ENCODE measurements at places on chromosomes 6 and 20. TPM values are rescaled to one million over a fixed set of nuclear protein-coding genes. Genes with fewer than 3 reads are reported as not detected.

TSBP1 gene
- not detected for total RNA-seq

MTFR2 gene
- 4.5 TPM for total RNA-seq

GPX5 gene
- total RNA-seq = not detected

DSN1 gene
- 20.6 TPM for total RNA-seq

LINC00237 gene
- not detected for total RNA-seq

CD93 gene
- total RNA-seq = 553 TPM

MUC21 gene
- total RNA-seq = not detected

HEY2 gene
- total RNA-seq = 0.46 TPM

RALGAPB gene
- 27.1 TPM for total RNA-seq

PREX1 gene
- total RNA-seq = 115 TPM

TNFRSF6B gene
- total RNA-seq = 37.0 TPM

VGLL2 gene
- not detected for total RNA-seq

EYS gene
- total RNA-seq = not detected

ATP9A gene
- 31.1 TPM for total RNA-seq

ULBP3 gene
- total RNA-seq = 10.5 TPM

CLIC5 gene
- 0.07 TPM for total RNA-seq

DNA sequence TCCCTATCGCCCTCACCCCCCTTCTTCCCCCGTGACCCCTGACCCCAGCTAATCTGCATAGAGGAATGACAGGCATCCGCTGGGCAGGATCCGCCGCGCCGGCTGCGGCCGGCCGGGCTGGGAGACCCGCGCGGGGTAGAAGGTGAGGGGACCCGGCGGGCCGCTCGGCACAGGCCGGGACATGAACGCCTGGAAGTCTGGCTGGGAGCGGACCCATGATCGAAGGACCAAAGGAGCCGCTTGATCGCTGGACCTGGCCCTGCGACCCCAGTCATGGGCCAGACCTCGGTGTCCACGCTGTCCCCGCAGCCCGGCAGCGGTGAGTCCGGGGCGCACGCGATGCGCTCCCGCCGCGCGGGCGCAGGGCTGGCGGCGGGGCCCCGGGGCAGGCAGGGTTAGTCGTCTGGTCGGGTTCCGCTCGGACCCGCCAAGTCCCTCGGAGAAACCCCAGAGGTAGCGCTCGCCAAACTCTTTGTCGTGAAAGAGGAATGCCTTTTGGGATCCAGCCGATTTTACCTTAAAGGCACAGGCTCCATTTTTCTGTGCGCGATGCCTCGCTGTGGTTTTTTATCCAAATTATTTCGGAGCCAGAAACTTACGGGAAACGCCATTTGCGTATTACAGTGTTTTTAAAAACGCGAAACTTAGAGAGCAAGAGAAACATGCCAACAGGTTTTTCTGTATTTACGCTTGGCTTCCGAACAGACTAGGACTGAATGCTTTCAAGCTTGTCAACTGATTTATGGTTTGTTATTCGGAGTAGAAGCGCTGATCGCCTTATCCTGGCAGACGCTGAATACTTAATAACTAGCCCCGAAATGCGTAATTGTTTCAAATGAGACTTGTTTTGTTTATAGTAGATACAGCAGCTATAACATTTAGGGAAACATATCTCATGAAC is at the start of gene PHACTR2:
TSS of gene PHACTR2 (plus strand) at position 75 of the 901 bp plus-strand sequence. CDS start at position 274, 199 bp downstream.
- DNase-seq = peak; percentile 57

- DNase-seq = no peak
Measured at GRCh38 chr6:147040121-147040910, 163.9 kb upstream of the STXBP5 start.

DNA sequence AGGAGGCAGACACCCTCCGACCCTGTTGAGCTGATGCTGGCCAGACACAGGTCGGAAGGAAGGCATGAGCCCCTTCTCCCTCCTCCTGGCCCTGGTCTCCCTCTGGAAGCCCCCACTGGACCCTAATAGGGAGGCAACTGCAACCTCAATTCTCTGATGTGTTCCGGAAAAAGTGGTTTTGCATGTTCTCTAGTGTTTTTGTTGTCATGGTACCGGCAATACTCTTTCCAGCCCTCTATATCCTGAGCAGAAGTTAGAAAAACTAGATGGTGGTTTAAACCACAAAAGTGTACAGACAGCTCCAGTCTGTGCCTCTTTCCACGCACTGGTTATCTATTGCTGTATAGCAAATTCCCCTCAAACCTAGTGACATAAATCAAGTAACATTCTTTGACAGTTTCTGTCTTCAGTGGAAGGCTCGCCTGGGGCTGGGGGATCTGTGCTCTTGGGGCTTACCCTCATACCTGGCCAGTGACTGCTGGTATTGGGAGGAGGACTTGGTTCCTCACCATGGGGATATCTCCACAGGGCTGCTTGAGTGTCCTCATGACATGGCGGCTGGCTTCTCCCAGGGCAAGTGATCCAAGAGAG is 37.0 kb downstream of the SYTL3 start:
- no peak for DNase-seq

DNA sequence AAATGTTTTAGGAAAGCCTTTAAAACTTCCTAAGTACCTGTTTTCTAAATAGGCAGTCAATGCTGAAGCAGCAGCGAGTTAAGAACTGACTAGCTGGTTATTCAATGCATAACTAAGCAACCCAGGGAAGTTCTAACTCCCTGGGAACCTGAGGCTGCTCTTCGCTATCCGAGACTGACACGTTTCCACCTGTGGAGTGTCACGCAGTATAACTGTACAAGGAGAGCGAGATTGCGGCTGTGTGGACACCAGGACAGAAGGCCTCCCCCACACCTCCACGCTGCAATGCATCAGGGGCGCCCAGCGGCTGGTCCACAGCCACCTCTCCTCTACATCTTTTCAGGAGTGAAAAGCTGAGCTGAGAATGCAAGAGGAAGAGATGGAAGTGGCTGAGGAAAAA is 8.0 kb downstream of the PXDC1 start:
- no peak for DNase-seq

GRCh38 chr6:90173262-90173925 is 123.2 kb downstream of the BACH2 start:
- DNase-seq = no peak

- no peak for DNase-seq
Measured at GRCh38 chr6:98787435-98787834, 46.9 kb upstream of the POU3F2 start.

GRCh38 chr6:829656-830055 is 136.7 kb upstream of the EXOC2 start:
- DNase-seq = no peak

- no peak for DNase-seq
Measured at GRCh38 chr6:169774347-169774746, 22.9 kb downstream of the ERMARD start.

GRCh38 chr6:44185953-44186634 is 27.5 kb downstream of the CAPN11 start:
- no peak for DNase-seq

DNA sequence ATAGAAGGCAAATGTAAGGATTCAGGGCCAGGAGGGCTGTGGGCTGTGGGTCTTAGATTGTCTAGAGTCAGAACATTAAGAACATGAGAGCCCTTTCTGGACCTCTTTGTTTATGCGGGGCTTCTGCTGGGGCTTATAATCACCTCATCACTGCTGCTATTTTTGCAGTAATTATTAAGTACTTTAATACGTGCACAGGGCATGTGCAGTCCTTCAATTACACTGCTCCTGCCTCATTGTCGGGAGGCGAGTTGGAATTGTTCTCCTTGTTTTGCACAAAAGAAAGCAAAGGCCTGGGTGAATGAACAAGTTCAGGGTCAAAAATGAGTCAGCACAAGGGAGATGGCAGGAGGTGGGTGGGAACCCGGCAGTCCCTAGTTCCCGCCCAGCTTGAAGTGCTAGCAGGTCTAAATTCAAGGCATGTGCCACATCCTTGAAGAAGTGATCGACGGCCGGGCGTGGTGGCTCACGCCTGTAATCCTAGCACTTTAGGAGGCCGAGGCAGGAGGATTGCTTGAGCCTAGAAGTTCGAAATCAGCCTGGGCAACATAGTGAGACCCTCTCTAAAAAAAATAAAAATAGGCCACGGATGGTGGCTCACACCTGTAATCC is 34.4 kb upstream of the PTPN1 start:
- DNase-seq = no peak

DNA sequence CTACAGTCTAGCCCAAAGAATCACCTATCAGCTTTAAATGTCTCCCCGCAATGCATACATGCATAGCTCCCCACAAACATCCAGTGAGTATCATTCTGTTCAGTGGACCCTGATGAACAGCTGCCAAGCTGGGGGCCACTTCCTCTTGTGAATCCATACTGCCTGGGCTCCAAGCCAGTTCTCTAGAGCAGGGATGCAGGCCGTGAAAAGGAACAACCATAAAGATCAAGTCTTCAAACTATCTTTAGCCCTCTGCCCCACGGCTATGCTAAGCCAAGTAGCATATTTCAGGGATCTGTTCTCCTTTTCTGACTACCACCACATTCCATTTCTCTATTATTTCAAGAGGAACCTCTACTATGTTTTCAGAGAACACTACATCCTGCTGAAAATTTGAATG is 191.7 kb upstream of the BTBD3 start:
- DNase-seq = no peak

- DNase-seq = no peak
Measured at GRCh38 chr6:34386316-34387137, 5.9 kb downstream of the NUDT3 start.

GRCh38 chr6:163756079-163756478 is 341.6 kb downstream of the QKI start:
- DNase-seq = no peak

- peak; percentile 36 for DNase-seq
Measured at GRCh38 chr6:107264357-107264840, 149.1 kb upstream of the BEND3 start.

GRCh38 chr20:23081263-23081819 is 4.8 kb downstream of the CD93 start:
- DNase-seq = no peak

GRCh38 chr6:52304983-52305390 is 20.4 kb upstream of the MCM3 start:
- DNase-seq = no peak

- no peak for DNase-seq
Measured at GRCh38 chr20:21262812-21263211, 40.3 kb upstream of the XRN2 start.

- no peak for DNase-seq
Measured at GRCh38 chr20:10949930-10950783, 276.4 kb upstream of the JAG1 start.

DNA sequence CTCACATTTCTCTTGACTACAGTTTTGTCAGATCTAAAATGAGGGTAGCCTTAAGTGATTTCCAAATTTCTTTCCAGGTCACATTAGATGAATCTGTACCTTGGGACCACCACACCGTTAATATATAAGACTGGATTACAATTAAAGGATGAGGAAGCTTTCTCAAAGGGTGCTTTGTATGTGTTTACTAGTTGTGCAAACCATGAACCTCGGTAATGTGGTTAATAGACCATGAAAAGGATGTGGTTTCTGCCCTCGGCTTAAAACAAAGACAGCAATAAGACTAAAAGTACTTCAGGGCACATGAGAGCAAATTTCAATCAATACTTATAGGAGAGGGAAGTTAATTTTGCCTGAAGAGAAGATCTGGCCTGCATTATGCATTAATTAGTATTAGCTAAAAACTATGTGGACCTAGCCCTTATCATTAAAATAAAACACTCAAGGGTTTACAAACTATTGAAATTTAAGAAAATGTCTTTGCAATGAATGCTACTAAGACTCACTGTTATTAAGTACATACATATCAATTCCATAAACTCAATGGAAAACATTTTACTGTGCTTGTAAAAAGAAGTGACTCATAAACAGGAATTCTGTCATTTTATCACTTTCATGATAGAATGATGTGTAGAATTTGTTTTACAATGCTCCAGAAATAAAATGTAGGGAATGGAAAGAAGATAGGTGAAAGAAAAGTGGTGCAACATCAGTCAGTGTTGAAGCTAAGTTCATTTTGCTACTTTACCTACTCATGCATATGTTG is 936 bp upstream of the TMX4 start:
- DNase-seq = no peak

DNA sequence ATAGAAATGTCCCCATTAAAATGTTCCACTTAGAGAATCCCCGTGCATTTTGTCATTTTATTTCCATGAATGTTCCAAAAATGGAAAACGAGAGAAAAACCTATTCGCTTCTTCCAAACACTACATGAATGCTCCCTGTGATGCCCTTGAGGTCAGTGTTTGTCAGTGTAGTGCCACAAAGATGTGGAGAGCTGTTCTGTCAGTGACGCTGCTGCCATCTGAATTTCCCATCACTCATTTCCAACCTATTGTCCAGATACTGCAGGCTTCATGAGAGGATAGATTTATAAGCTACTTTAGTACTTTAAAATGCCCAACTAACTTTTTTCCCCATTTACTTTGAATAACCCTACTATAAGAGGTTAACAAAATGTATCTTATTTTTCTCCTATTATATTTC is 335.8 kb downstream of the CDKAL1 start:
- DNase-seq = no peak

- DNase-seq = peak; percentile 91
Measured at GRCh38 chr6:44489910-44490604, 102.6 kb downstream of the CDC5L start.

GRCh38 chr6:92790381-92790780 is 629.0 kb downstream of the EPHA7 start:
- no peak for DNase-seq

GRCh38 chr6:170583756-170584180 is 669 bp downstream of the PDCD2 start:
- DNase-seq = no peak

GRCh38 chr6:167481307-167481926 is 156.5 kb downstream of the TTLL2 start:
- DNase-seq = peak; percentile 17

GRCh38 chr20:37342231-37343177 is 3.4 kb upstream of the SRC start:
- DNase-seq = no peak

DNA sequence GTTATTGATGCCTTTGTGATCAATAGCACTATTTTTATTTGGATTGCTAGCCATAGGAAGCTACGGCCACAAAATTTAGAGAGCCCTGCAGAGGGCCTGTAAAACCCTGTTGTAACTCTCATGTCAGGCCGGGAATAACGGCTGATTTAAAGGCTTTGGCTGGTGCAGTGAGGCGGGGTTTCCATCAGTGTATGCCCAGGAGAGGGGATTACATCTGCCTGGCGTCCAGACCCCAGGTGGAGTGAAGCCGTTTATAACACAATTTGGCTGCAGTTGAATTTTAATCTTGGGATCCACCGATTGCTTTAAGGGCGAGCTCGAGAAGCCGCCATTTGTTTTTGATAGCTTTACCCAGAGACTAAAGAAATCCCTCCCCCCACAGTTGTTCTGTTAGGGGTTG is 29.1 kb upstream of the APCDD1L start:
- DNase-seq = no peak

- no peak for DNase-seq
Measured at GRCh38 chr20:21089391-21089790, 16.8 kb downstream of the LINC00237 start.

Measured in pulmonary artery endothelial cell (primary cell).